ENCODE measurements at places on chromosomes 4 and X. TPM values are rescaled to one million over a fixed set of nuclear protein-coding genes. Genes with fewer than 3 reads are reported as not detected.

INPP4B gene
- total RNA-seq: 14.8 TPM

DNA sequence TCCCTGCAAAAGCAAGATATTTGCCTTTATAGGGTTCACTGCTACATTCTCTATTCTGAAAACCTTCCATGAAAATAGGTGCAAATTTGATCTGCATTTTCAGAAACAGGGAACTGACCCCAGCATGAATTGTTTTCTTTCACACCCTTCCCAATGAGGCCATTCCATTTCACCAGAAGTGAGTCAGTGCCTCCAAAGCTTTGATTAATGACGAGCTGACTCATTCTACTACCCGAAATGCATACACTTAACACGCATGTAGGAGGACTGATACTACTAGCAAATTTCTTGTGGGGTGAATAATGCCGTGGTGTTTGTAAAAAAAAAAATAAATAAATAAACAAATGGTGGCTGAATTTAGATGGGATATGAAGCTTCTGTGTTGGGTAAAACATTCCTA lies 146.9 kb upstream of the FGF13 start:
- no peak overlapping the region for H3K27ac ChIP-seq
- H3K27me3 ChIP-seq: no peaks in the 10 kb centered on the region
- DNase-seq: no peak
- H3K36me3 ChIP-seq: no peaks in the 10 kb centered on the region
- H3K4me3 ChIP-seq: no peak overlapping the region

GRCh38 chr4:65018313-65018712 lies 609.1 kb upstream of the TECRL start:
- no peaks in the 10 kb centered on the region for H3K27me3 ChIP-seq
- H3K36me3 ChIP-seq: no peaks in the 10 kb centered on the region
- H3K27ac ChIP-seq: no peak overlapping the region
- DNase-seq: no peak
- H3K4me1 ChIP-seq: no peaks in the 10 kb centered on the region
- no peak overlapping the region for H3K4me3 ChIP-seq

DNA sequence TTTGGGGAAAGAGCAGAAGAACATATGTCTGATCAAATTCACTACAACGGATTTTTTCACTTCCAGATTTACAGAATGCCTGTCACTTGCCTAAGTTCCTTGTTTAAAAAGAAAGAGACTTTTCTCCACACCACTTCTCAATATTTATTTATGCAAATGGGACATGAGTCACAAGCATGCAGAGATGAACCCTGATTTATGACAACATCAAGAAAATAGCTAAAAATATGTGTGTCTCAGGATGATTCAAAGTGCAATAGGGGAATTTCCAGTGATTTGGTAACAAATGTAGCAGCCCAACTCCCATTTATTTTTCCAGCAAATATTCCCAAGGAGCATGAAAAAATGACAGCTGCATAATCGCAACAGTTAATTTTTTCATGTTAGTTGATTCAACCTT lies 180.4 kb upstream of the FAT1 start:
- peak overlapping the region; percentile 37 for H3K27ac ChIP-seq
- H3K27me3 ChIP-seq: no peaks in the 10 kb centered on the region
- H3K4me3 ChIP-seq: no peak overlapping the region
- no peaks in the 10 kb centered on the region for H3K4me1 ChIP-seq

GRCh38 chrX:56813318-56813837 lies 84.3 kb downstream of the NBDY start:
- no peaks in the 10 kb centered on the region for H3K27me3 ChIP-seq
- H3K4me1 ChIP-seq: no peaks in the 10 kb centered on the region
- no peak overlapping the region for H3K4me3 ChIP-seq
- H3K36me3 ChIP-seq: no peaks in the 10 kb centered on the region
- peak; percentile 81 for DNase-seq
- H3K27ac ChIP-seq: peak overlapping the region; percentile 43

GRCh38 chrX:25726539-25726938 lies 411.6 kb upstream of the MAGEB18 start:
- no peak overlapping the region for H3K4me3 ChIP-seq
- DNase-seq: no peak
- no peak overlapping the region for H3K27ac ChIP-seq
- no peaks in the 10 kb centered on the region for H3K27me3 ChIP-seq
- H3K4me1 ChIP-seq: no peaks in the 10 kb centered on the region

DNA sequence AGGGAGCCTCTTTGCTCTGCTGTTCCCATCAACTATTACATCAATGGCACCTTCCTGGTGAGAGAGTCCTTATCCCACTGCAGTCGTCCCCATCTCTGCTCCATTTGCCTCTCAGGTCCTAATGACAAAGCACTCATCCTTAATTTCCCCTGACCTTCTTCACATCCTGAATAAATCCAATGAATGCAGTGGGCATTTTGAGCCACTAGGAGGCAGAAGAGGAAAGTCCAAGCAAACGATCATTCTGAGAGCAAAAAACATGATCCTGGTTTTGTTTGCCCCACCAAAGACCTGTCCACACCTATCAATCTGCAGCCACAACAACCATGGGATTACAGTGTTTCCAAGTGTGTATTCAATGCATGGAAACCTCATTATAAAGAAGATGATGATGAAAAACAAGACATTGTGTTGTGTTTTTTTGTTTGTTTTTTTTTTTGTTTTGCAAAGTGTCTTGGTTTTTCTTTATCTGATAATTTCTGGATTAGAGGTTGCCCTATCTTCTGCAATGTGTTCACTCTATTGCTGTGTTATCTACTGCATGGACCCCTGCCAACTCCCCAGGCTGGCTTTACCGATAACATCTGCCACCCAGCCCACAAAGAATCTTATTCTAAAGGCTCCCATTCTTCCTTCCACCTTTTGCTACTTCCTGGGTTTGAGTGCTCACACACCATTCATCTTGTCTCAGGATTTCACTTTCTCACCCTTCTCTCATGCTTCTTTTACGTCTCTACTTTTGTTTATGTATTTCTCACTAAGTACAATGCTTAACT lies 207.2 kb downstream of the NLGN4X start:
- no peak for DNase-seq
- H3K4me1 ChIP-seq: no peaks in the 10 kb centered on the region
- H3K4me3 ChIP-seq: no peak overlapping the region
- no peaks in the 10 kb centered on the region for H3K36me3 ChIP-seq
- no peak overlapping the region for H3K27ac ChIP-seq
- H3K27me3 ChIP-seq: no peaks in the 10 kb centered on the region
